ENCODE measurements at places on chromosomes 12 and 14.

GRCh38 chr12:131082290-131083194 is 128.8 kb downstream of the ADGRD1 start:
- no peak for DNase-seq

DNA sequence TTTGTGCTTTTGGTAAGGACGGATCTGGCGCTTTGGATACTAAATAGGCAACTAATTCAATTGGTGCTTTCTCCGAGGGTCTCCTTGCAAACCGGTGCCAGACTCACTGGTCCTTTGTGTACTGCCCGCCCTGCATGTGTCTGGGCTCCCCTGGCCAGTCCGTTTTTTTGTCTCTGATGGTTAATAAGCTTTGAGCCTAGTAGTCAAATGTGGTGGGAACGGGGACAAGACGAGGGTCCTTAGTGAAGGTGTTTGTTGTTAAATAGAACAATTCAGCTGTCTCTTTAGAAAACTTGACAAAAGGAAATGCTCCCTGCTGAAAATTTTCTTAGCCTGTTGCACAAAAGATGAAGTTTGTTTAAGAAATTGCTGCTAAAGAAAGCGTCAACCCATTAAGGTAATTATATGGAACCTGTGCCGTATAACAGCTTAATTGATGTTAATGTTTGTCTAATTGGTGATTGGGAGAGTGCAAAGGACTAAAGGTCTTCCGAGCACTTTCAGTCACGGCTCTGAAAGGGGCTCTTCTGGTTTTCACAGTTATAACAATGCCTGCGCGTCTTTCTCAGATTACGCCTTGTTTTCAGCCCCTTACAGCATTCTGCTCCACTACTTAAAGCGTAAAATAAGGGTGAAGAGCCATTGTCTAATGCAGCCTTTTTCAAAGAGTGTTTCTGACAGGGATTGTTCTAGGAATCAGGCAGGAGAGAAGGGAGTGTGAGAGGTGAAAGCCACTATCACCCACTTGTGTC is 537.4 kb downstream of the PRKD1 start:
- DNase-seq: no peak

DNA sequence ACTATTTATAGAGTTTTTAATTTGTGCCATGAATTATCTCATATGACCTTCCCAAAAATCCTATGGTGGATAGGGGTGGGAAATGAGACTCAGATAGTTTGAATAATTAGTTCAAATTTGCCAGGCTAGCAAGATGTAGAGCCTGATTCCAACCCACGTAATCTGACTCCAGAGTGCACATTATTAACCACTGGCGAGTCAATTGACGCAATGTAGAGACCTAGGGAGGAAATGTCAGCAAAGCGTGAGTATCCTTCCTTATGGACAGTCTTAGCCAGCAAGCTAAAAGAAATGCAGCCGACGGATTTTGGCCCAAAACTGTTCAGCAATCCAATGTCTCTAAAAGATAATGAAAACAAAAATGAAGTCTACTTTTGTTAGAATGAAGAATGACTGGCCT is 193.3 kb upstream of the KRR1 start:
- no peak for DNase-seq

- DNase-seq: peak; percentile 87
These were observed 185.6 kb upstream of the C14orf180 start for GRCh38 chr14:104393898-104394381.

DNA sequence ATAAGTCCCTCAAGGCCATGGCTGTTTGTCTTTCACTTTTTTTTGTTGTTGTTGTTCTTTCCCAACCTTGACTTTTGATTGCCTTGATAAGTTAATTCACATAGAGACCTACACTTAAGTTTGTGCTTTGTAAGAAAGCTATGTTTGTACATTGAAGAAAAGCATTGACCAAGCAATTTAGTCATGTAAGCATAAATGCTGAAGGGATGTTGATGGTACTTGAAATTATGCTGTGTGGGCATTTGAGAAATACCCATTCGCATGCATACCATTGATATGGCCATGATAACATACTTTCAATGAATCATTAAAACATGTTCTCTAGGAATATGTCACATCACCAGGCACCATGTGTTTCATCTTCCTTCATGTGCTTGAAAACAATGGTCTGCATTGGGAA is 803.7 kb upstream of the TMEM132C start:
- no peak for DNase-seq

- no peak for DNase-seq
These were observed 117.4 kb downstream of the EMP1 start for GRCh38 chr12:13313886-13314285.

DNA sequence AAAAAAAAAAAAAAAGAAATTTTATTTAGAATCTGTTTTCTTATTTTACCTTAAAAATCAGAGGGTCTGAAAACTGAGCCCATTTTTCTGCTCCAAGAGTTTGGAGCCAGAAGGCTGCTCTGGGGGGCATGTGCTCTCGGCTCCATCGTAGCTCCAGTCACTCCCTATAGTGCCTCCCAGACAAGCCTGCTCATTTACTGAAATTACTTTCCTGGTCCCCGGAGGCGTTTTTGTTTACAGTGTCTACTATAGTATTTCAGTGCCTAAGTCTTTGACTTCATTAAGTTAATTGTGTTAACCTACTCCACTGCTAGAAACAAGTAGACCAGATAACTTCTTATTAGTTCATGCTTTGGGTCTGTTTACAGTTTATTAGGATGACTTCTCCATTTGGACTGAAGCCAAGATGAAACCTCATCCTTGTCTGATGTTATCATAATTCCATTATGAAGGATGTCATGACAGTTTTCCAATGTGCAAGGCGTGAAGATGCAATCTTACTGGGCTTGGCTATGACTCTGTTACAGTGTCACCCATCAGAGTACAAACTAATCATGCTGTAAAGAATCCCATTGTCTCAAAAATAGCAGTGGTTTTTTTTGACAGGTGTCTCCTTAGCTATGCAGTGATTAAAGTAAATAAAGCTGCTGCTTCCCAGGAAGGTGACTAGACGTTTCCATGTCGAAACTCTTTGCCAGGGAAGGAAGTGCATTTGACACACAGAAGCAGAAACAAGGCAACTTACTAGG is 182.3 kb downstream of the TMEM132C start:
- DNase-seq: peak; percentile 67

GRCh38 chr14:78450669-78451318 is 280.6 kb downstream of the NRXN3 start:
- DNase-seq: no peak
